Cerebellum (tissue), 4 donors: ENCODE measurements at places on chromosomes 7 and 10. TPM values are rescaled to one million over a fixed set of nuclear protein-coding genes. Genes with fewer than 3 reads are reported as not detected.

The SLC18A3 gene
- total RNA-seq = 3.4 TPM

- DNase-seq = no peak
Observed at GRCh38 chr10:17838080-17838648, 29.0 kb downstream of the MRC1 start.

DNA sequence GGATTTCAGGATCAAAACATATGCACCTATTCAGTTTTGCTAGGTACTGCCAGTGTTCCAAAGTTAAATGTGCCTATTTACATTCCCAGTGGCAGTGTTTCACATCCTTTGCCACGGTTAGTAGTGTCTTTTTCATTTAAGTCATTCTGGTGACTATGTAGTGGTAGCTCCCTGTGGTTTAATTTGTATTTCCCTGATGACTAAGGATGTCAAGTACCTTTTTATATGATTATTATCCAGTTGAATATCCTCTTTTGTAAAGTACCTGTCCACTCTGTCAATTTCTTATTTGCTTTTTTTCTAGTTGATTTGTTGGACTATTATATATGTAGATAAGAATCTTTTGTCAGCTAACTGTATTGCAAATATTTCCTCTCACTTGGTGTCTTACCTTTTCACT lies 45.1 kb downstream of the TMEM60 start:
- DNase-seq = no peak

GRCh38 chr10:31466313-31466712 lies 147.3 kb downstream of the ZEB1 start:
- DNase-seq = no peak

GRCh38 chr7:131501930-131502685 lies 54.3 kb downstream of the PODXL start:
- no peak for DNase-seq

DNA sequence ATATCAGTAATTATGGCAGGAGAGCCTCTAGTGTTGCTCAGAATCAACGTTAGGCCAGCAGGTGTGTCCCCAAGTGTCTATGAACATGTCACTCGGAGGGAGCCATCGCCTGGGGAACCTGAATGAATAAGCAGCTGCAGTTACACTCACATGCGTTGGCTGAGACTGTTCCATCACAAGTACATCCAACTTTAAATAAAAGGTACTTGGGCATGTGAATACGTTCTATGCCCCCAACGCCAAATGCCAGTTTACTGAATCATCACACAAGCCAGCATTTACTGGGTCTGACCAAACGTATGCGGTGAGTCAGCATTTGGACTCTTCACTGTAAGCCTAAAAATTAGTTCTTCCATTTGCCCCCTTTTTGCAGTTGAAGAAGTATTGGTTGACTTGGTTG lies 207.6 kb upstream of the PLXNA4 start:
- DNase-seq = no peak

The GRID2IP gene
- total RNA-seq = 3.5 TPM

The SLC26A5 gene
- 0.18 TPM for total RNA-seq

The ZNF425 gene
- total RNA-seq = 3.5 TPM
